ENCODE measurements at places on chromosomes 3 and 15.
A peak's percentile ranks its signal among the peaks of the same experiment; 100 is the strongest.

DNA sequence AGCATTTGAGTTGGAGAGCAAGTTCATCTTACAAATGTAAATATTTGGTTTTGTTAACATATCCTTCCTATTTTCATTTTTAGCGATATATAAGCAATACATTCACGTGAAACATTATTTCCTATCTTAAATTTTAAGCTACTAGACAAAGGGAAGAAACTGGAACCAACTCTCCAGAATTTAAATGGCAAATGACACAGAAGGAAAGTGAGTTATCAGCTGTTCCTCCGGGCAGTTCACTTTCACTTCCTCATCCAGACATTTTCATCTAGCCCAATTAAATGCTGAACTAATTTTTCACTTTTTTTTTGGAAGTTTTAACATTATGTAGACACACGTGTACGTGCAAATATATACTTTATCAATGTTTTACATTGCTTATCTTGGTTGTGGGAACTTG lies 58.7 kb downstream of the MORC1 start:
- no peak for DNase-seq

DNA sequence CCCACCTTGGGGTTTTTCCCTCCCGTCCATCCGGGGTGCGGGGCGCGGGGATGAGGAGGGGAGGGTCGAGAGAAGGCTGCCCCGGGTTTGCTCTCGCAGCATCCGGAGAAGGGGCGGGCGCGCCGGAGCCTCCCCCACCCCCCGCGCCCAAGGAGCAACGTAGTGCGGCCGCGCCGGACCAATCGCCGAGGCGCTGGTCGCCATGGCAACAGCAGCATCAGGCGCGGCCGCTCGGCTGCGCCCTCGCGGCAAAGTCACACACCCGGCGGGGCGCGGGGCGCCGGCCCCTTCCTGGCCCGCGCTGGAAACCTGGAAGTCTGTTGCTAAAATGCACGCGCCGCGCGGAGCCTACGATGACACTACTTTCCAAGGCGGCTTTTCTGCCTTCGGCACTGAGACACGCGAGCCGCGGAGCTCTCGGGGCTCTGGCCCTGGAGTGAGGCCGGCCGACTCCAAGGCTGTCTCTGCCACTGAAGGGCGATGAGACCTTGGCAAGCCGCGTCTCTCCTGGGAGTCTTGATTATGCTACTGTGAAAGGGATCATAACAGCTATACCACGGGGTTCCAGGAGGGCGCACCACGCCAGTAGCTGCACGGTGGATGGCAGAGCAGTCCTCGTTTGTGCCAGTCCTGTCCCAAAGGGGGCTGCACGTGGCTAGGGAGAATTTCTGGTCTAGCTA lies at the start of gene IQSEC1:
Gene IQSEC1 (minus strand): TSS at position 104 of the 680 bp plus-strand sequence. CDS start 415 bp downstream, outside the sequence.
- DNase-seq: no peak

GRCh38 chr15:73079565-73079964 lies 27.3 kb downstream of the NEO1 start:
- no peak for DNase-seq

GRCh38 chr3:34203386-34203785 lies 405.0 kb downstream of the PDCD6IP start:
- DNase-seq: no peak

DNA sequence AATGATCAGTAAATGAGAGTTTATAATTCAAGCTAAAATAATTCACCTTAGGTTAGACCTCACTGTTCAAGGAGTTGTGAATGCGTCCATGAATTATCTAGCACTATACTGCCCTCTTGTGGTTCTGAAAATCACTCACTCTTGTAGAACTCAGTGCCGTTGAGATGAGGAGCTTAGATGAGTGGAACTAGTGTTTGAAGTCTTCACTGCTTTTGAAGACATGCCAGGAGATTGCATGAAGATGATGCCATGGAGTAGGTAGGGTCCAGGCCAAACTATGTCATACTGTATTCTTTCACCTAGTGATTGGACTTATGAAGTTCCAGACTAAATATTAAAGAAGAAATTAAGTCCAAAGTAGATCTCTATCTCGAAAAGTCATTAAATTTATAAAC lies 28.8 kb downstream of the LYSMD4 start:
- DNase-seq: peak; percentile 91

GRCh38 chr3:63656786-63657185 lies 4.3 kb downstream of the SNTN start:
- DNase-seq: no peak

GRCh38 chr3:67870477-67870876 lies 216.1 kb upstream of the SUCLG2 start:
- no peak for DNase-seq

- DNase-seq: no peak
Observed at GRCh38 chr3:188759336-188760005, 412.3 kb upstream of the TPRG1 start.
